Activated CD4-positive, alpha-beta T cell treated with anti-CD3 and anti-CD28 coated beads, Interleukin-2, amount 50 U/mL, for 1 hour (primary cell): ENCODE measurements at places on chromosomes 3 and 15.

DNA sequence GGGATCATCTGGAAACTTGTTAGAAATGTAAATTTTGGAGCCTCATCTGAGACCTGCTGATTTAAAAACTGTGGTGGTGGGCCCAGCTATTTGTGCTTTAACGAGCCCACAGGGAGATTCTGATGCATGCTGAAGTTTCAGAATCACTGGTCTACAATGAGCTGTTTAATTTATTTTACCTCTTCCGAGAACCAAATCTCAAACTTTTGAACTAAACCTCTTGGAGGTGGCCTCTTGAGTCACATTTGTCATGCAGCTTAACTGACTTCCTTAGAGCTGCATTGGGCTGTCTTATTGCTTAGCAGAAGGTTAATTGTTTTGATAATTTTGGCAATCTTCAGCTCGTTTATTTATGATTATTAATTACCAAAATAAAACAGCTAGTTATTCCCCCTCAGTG, 112.1 kb upstream of the NPHP3 start:
- no peak for DNase-seq

DNA sequence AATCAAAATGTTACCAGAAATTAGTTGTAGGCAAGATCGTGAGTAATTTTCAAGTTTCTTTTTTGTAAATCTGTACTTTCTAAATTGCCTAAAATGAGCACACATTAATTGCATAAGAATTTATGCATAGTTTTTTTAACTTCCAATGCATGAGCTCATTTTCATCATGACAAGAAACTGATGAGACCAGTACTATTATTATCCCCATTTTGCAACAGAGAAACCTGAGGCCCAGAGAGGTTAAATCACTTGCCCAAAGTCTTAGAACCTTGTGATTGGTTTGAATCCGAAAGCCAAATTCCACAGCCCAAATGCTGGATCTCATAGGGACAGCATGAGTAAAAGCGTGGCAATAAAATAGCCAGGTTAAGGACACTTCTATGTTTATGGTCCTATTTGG, 274.7 kb downstream of the ERC2 start:
- DNase-seq, result no peak

DNA sequence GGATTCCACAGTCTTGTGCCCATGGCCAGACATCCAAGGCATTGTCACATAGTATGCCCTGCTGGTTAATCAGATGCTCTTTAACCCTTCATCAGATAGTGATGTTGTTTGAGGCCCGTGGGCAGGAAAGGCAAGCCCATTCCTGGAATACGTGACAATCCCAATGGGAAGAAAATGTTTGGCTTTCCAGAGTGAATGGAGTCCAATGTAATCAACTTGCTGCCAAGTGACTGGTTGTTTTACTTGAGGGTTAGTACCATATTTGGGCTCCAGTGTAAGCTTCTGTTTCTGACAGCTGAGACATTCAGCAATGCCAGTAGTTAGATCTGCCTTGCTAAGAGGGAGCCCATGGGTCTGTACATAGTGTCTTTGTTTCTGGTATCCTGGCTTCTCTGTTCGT, 31.3 kb downstream of the RPL39L start:
- no peak for DNase-seq

DNA sequence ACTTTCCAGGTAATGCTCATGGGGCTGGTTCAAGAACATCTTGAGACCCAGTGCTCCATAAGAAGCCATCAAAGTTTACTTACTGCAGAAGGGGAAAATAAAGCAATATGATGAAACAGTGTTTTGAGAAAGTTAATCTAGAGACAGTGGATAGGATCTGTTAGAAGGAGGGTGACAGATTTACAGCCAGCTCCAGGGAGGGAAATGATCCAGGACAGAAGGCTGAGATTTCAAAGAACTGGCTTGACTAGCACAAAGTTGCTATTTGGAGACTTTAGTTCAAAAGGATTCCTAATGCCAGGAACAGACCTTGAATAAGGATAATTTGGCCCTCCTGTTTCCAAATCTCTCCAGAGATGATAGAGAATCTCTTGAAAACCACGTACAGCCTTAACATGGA, 166.5 kb upstream of the NECTIN3 start:
- DNase-seq, result no peak

DNA sequence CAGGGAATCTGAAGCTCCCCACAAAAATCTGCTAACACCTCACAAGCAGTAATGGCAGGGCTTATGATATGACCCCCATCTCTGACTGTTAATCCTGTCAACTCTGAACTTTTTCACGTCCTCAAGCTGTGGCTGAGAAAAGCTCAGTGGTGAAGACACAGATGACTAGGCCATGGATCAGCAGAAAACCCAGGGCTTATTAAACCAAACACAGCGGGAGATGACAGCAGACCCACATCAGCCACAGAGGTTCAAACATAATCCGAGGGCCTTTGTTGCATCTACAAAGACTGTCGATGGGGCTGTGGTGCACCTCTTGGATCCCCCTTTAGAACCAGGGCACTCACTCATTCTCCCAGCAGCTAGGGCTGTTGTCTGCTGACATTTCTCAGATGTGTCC, 50.4 kb downstream of the GLB1 start:
- no peak for DNase-seq

GRCh38 chr3:63979093-63979885, 44.0 kb downstream of the PSMD6 start:
- peak; percentile 23 for DNase-seq

DNA sequence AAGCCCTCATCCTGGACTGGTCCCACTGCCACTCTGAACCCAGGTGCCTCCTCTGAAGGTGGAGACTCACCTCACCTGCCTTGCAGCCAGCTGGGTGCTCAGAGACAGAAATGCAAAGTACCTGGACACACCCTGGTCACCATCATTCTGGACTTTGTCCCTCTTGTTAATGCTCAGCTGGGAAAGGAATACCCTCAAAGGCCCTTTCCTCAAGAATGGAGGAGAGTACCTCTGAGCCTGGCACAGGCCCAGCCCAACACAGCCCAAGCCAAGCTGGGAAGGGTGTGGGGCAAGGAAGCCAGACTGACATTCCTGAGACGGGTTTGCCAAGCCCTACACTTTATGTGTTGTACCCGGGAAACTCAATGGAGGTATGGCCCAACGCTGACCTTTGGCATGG, 983 bp upstream of the ALAS1 start:
- DNase-seq, result no peak

GRCh38 chr15:79373113-79373512, 59.0 kb upstream of the MINAR1 start:
- DNase-seq, result no peak

DNA sequence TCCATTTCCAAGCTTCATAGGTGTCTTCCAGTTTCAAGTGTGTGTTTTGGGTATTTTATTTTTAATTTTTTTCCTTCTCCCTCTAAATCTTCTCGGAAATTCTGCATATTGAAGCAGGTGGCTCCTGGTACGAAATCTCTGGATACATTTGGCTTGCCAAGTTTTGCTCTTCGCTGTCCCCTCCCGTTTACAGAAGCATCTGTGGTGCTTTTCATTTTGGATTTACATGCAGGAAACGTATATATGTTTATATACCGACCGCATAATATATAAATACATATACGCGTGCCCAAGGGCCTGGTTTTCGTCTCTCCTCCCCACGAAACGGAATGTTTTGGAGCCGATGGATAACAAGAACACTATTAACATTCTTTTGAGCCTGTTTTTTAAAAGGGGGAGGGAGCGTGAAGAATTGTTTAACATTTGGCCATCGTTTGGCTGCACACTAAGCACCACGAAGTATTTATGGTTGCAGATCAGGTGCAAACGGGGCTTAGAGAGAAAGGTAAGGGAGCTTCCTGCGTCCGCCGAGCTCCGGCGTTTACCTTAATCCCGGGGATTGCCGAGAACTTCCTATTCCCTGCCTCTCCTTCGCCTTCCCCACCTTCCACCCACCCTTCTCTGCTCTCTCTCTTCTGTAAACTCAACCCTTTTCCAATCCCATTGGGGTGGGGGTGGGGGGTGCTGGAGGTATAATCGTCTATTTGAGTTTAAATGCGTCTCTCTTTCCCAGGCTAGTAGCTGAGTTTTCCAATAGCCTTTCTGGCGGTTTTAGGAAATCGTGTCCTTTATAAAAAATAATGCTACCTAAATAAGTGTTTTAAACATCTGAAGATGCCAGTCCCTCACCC, 1.1 kb upstream of the NLGN1 start:
- DNase-seq, result no peak

GRCh38 chr15:45473068-45473467, 49.5 kb downstream of the SLC30A4 start:
- no peak for DNase-seq
